Activated CD8-positive, alpha-beta memory T cell treated with anti-CD3 and anti-CD28 coated beads for 48 hours (primary cell): ENCODE measurements at places on chromosomes 16 and 17.
A peak's percentile ranks its signal among the peaks of the same experiment; 100 is the strongest.

DNA sequence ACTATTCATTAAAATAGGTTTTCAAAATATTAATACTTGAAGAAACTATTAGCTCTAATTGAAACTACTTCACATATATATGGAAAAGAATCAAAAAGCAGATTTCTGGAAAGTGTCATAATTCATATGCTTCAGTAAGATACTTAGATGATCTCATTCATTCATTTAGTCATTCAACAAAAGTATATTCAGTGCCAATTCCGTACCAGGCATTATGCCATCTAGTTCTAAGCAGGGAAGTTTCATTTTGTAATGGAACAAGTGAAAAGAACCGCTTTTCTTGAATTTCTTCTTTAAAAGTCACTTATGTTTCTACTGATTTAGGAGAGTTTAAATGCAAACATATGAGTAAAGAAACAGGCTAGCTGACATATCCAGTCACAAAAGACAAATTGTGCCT, 118.3 kb upstream of the FAM20A start:
- DNase-seq, result no peak

- DNase-seq, result peak; percentile 65
Measured at GRCh38 chr17:74972107-74972972, at the start of gene HID1. HID1 (minus strand) TSS chr17:74972759; CDS start chr17:74972656, 103 bp downstream.

DNA sequence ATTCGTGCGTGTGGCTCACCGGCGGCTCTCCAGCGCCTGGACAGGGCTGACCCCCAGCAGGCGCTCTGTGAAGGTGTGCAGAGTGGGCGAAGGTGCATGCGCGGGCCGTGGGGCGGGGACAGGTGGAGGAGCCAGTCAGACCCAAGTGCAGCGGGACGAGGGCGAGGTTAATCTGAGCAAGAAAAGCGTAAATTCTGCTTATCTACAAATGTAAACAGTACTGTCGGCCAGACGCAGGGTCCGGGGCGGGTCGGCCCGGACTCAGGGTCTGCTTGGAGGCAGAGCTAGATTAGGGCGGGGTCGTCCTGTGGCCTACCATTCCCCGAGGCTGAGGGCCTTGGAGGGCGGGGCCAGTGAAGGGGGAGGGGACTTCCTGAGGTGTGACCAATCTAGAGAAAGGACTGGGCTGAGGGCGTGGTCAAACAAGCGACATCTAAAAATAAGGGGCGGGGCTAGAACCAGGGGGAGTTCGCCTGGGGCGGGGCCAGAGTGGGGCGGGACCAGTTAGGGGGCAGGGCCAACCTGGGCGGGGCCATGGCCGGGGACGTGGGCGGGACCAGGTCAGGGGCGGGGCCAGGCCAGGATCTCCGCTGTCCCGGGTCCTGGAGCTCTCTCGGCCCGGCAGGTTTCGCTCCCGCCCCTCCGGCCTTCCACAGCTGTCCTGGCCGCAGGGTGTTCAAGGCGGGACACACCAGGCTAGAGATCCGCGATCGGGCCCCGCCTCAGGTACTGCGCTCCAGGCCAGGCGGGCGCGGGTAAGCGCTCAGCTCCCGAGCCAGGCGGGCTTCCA, at the start of gene SEC14L5:
TSS of gene SEC14L5 (plus strand) at position 611 of the 790 bp plus-strand sequence. CDS start 994 bp downstream, outside the sequence.
- peak; percentile 91 for DNase-seq

DNA sequence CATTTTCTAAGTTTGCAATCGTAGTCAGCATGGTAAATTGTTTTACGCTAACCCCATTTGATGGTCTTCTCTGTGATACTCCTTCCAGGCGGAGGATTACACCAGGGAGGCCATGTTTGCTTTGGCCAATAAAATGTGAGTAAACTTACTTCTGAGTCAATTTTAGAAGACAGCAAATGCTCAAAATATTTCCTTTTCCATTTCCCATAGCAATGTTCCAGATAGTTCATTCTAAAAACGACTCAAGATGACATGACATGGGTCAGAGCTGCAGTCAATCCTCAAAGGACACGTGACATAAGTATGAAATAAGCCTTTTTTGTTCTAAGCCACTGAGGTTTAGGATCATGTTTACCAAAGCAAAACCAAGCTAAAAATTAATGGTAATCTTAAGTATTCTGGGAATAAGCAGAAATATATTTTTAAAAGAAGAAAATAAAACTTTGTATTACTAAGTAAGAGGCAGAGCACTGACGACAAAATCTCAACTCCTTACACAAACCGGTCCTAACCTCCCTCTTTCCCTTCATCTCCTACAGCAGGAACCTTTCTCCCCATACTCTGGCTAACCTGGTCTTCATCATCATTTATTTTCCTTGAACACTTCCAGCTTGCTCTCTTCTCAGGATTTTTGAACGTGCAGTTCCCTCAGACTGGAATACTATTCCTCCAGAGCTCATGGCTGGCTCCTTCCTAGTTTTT, 266.2 kb downstream of the CEP112 start:
- DNase-seq, result no peak

- DNase-seq, result no peak
Measured at GRCh38 chr17:4331614-4332013, 34.9 kb downstream of the UBE2G1 start.

GRCh38 chr17:7393613-7394451, 493 bp downstream of the PLSCR3 start:
- no peak for DNase-seq

DNA sequence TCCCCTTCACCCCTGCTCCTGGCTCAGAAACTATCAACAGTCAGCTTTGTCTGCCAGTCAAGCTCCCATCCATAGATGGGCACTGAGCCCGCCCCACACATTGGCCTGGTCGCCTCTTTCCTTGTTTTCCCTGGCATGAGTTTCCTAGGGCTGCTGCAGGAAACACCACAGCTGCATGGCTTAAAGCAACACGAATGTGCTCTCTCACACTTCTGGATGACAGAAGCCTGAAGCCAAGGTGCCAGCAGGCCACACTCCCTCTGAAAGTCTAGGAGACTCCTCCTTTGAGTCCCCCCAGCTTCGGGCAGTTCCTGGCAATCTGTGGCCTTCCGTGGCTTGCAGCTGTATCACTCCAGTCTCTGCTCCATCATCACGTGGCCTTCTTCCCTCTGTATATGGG, 69.9 kb downstream of the TBC1D16 start:
- no peak for DNase-seq

DNA sequence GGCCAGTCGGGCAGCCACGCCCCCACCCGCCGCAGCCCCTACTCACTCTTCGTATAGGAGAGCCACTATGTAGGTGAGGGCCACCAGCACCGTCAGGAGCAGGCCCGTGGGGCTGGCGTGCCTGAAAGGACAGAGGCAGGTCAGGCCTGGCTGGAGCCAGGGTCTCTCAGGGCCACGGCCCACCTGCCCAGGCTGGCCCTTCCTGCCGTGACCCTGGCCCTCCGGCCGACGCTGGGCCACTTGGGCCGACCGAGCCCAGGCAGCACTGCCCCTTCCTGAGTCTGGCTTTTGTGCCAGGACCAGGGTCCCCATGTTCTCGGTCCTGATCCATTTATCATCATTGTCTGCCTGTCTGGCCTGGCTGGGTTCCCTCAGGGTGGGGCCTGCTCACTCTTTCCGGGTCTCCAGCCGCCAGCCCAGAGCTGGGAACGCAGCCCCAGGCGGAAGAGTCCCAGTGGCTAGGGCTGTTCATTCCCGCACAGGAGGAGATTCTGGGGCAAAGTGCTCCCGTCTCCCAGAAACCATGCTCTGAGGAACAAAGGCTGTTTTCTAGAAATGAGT, 10.1 kb upstream of the RASD1 start:
- DNase-seq, result no peak

- DNase-seq, result no peak
Measured at GRCh38 chr16:74577882-74578366, 29.0 kb downstream of the GLG1 start.

- no peak for DNase-seq
Measured at GRCh38 chr16:57422026-57422944, 17.7 kb downstream of the CCL17 start.

DNA sequence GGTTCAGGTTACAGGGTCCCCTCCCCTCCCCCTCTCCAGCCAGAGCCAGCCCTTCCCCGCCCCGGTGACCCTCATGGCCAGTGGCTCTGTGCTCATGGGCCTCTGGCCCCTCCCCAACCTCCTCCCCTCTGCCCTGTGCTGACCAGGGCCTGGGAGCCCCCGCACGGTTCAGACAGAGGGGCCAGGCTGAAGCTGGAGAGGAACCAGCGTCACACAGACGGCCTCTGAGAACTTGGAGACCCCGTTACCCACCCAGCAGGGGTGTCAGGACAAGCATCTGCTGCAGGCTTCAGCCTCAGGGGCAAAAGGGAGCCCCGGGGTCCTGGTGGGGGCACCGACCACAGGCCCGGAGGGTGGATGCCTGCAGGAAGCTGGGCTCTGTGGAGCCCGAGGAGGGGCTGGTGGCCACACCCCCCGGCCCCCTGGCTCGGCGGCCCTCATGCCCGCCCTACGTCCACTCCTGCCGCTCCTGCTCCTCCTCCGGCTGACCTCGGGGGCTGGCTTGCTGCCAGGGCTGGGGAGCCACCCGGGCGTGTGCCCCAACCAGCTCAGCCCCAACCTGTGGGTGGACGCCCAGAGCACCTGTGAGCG, at the start of gene WFIKKN1:
TSS of gene WFIKKN1 (plus strand) at position 171 of the 591 bp plus-strand sequence. CDS start at position 440, 269 bp downstream.
- DNase-seq, result no peak

GRCh38 chr17:32187271-32187670, 45.0 kb downstream of the RHOT1 start:
- DNase-seq, result no peak

DNA sequence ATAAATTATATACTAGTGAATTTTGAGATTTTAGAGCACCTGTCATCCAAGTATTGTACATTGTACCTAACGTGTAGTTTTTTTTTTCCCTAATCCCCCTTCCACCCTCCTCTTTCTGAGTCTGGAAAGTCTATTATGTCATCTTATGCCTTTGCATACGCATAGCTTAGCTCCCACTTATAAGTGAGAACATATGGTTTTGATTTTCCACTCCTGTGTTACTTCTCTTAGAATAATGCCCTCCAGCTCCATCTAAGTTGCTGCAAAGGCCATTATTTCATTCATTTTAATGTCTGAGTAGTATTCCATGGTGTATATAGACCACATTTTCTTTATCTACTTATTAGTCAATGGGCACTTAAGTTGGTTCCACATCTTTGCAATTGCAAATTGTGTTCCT, 177.0 kb upstream of the C16orf82 start:
- DNase-seq, result no peak

GRCh38 chr17:82215095-82215971, 2.7 kb upstream of the CCDC57 start:
- no peak for DNase-seq

GRCh38 chr16:87926246-87927194, 9.8 kb downstream of the CA5A start:
- DNase-seq, result no peak

DNA sequence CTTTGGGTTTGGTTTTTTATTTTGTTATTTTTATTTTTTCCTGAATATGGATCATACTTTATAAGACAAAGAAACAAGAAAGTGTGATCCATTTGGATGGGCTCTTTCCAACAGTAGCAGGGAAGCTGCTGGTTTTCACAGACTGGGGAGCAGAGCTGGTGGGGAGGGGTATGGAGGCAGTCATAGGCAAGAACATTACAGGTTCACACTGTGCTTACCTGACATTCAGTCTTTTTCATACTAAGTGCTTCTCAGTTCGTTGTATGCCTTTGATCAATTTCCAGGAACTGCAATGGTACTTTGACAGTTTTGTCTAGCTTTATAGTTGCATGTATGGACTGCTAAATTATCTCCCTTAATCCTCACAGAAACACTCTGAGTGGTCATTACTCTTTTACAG, 27.7 kb downstream of the BEAN1 start:
- no peak for DNase-seq

DNA sequence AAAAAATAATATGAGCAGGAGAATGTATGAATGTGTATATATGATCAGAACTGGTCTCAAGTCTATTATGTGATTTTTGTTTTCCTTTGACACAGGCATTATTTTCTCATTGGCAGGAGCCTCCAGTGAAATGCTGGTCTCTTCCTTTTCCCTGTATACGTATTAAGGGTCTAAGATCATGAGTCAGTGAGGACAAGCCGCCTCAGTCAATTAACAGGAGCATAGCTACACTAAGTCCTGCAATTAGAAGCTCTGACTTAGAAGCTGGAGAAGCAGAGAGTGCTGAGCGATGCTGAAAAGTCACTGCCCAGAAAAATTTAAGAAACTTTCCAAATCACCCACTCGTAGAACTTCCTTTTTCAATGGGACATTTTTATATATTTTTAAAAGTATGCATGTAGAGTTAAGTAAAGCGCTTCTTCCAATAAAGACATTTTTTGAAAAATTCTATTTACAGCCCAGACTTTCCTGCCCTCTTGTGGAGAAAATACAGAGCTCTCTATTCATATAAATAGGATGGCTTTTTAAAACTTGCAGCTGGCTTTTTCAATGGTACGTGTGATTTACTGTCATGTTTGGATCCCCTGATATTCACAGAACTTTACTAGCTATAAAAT, 70.2 kb upstream of the PSMD7 start:
- DNase-seq, result no peak

- DNase-seq, result no peak
Measured at GRCh38 chr17:42526031-42526444, 10.0 kb upstream of the NAGLU start.

DNA sequence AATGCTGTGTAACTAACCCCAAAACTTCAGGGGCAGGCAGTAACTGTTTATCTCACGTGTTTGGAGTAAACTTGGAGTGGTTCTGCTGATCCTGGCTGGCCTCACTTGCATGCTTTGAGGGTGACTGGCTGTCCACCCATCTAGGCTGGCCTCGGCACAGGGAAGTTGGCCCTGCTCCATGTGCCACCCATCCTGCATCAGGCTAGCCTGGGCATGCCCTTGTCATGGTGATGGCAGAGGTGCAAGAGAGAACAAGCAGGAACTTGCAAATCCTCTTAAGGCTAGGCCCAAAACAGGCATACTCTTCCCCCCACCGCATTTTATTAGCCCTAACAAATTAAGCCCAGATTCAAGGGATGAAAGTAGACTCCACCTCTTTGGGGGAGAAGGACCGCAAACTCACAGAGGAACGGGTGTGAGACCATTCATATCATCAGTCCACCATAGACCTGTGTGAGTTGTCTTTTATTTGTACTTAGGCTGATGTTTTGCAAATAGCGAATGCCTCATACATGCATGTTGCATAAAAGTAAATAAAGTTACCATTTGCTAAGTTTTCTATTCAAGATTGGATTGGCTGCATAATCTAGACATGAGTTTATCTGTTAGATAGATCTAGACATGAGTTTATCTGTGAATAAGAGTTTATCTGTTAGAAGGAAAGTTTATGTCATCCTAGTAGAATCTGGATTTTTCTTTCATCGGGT, 221.0 kb downstream of the CCDC182 start:
- no peak for DNase-seq

DNA sequence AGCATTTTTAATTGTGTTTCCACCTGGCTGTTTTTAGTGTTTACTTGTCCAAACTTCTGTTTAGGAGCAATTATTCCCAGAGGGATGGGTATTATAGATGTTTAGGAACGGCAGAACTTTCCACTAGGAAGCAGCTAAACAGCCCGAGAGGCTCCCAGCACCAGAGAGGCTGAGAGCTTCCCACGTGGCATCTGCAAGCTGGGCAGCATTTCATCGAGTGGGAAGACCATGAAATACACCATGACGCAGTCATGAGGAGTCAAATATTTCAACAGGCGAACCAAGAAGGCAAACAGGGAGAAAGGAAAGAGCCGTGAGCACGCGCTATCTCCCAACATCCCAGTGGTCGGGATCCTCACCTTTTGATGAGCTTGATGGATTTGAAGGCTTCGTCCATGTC, 24.1 kb downstream of the TMEM204 start:
- DNase-seq, result no peak
